Stimulated activated memory B cell treated with anti-CD40 and anti-IgM and Interleukin-4, amounts not matched to agents 10 μg/mL and 1 μg/mL and 100 μg/mL, for 72 hours (primary cell): ENCODE measurements at places on chromosomes 4 and X.

DNA sequence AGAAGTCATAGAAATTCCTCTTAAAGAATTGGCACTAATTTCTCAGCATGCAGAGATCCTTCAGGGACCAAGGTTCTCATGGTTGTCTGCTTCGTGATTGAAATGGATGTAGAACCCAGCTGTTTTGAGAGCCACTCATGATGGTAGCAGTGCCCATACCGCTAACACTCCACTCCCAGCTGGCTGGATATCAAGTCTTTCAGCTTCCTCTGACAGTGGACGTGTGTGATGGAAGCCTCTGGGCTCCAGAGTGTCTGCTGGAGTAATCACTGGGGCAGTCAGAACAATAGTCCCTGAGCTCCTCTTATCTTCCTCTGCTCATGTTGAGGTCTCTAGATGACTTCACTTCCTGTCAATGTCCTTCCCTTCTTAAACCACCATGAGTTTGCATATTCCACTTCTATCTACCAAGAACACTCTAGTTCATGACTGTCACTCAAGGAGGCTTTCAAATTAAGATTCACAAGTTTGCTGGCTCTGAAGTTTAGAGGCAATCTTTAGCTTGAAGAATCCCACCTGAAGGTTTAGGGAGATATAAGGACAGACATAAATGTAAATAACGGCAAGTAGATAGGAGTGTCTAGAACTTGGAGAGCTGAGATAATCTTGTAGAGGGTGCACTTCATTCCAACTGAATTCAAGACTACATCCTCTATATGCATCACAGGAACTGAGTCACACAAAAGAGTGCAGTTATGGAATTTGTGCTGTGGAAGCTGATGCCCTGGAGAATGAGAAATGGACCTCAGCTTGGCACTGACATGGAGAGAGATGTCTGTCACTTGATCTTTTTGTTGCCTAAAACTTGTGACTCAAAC is 64.5 kb upstream of the WDR1 start:
- ATAC-seq, result peak; percentile 86

- no peak for ATAC-seq
These were observed 19.9 kb downstream of the DCHS2 start for GRCh38 chr4:154471526-154472331.

GRCh38 chr4:59818656-59819055 is 1381.5 kb upstream of the ADGRL3 start:
- no peak for ATAC-seq

GRCh38 chrX:151680805-151681204 is 14.5 kb upstream of the PRRG3 start:
- ATAC-seq, result no peak

- no peak for ATAC-seq
These were observed 14.7 kb downstream of the ATXN3L start for GRCh38 chrX:13305108-13305507.

DNA sequence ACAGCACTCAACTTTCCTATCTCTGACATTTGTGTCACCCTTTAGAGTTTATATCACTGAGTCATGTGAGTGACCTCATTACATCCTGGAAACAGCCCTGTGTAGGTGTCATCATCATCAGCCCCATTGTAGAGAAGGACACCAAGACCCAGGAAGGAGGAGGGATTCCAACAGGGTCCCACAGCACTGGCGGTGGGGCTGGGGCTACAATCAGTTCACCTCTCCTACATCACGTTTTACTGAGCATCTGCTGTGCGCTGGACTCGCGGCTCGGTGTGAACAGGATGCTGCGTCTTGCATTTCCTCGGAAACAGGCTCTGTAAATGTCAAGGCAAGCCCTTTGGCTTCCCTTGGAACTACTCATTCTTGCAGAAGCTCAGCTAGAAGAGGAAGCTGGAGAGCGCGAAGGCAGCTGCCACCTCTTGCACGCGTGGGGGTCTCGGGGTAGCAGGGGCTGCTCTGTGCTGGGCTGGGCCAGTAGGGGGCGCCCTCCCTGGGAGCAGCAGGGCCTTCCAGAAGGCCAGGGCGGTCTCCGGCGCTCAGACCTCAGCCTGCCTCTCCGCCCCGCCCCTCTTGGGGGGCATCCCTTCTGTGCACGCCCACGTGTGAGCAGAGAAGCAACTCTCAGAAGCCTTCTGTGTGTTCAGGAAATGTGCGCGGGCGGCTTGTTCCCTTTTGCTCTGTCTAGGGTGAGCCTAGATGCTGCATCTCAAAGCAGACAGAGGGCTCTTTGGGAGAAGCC is 29.0 kb downstream of the REELD1 start:
- ATAC-seq, result peak; percentile 84

- no peak for ATAC-seq
These were observed 46.7 kb downstream of the PCGF3 start for GRCh38 chr4:752196-752861.

GRCh38 chr4:110501826-110502225 is 25.9 kb downstream of the ENPEP start:
- ATAC-seq, result no peak

- ATAC-seq, result no peak
These were observed 125.8 kb upstream of the RXFP1 start for GRCh38 chr4:158395889-158396288.

- no peak for ATAC-seq
These were observed 77.3 kb downstream of the AFF2 start for GRCh38 chrX:148577741-148578140.

GRCh38 chr4:27789773-27790172 is 929.1 kb downstream of the STIM2 start:
- ATAC-seq, result no peak

DNA sequence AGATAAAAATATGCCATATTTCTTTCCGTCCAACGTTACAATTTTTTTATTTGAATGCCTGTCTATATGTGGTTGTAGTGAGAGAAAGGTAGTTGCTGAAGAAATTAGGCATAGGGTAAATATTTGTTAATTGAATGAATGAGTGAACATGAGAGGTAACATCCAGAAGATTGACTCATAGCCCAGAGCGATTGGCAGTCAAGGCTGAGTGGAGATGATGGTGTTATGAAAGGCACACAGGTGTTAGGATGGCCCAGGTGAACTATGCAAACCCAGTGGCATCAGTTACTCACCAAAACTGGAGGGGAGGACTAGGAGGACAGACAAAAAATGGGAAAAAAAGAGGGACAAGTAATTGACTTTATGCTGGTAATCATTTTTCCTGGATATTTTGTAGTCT is 31.7 kb upstream of the SPRY1 start:
- ATAC-seq, result no peak

DNA sequence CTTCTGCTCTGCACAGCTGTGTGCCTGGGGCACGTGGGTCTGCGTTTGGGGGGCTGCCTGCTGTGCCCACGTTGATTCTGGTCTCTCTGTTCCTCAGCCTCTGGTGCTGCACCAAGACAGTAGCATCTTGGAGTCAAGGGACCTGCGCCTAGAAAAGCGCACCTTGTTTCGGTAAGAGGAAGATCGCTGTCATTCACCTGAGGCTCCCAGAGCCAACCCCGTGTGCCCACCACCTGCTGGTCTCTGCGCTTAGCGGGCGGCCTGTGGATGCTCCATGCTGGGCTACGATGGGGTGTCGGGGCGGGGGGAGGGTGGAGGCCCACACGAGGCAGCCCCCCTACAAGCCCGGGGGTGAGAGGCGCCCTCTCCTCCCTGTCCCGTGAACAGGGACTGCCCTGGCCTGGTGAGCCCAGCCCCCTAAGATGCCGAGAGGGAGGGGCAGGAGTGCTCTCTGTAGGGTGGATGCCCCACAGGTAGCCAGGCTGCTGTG is 18.9 kb upstream of the HGFAC start:
- ATAC-seq, result peak; percentile 6

GRCh38 chrX:69813677-69814076 is 197.8 kb downstream of the EDA start:
- ATAC-seq, result no peak

DNA sequence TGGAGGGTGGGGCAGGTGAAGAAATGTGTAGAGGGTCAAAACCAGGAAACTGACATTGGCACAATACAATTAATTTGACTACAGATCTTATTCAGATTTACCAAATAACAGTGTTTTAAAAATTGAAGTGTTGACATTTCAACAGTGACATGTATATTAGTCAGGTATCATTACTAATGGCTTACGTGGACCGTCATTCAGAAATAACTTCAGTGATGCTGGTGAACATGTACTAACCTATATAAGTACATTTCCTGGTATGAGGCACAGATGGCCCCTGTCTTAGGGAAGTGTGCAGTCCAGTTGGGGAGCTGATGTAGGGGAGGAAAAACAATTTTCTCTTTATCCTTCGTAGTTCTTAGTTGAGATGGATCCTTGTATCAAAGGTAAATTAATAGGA is 22.3 kb upstream of the MAOA start:
- no peak for ATAC-seq

DNA sequence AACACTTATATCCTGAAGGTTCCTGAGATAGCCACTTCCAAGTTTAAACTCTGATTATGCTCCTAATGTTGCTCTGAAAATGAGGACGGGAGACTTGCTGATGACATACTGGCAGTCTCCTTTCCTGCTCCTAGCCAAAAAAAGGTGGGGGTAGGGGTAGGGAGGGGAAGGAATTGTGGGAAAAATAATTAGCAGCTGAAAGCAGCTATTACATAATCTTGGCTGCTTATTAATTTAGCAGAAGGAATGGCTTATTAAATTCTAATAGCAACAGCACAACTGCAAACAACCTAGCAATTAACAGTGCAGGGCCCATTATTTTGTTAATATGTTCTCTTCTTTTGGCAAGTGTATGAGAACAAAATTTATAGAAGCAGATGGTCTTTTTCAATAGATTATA is 2.0 kb upstream of the AP1S2 start:
- no peak for ATAC-seq

GRCh38 chr4:141348573-141348972 is 127.9 kb downstream of the ZNF330 start:
- no peak for ATAC-seq
